ENCODE measurements at places on chromosomes 4 and X.
A peak's percentile ranks its signal among the peaks of the same experiment; 100 is the strongest.

GRCh38 chr4:139556071-139556723 lies at the start of gene SETD7:
SETD7 (minus strand) TSS chr4:139556219; CDS start chr4:139556137, 82 bp downstream.
- DNase-seq, result peak; percentile 87

GRCh38 chr4:40621229-40621591 lies 8.5 kb downstream of the RBM47 start:
- no peak for DNase-seq

GRCh38 chrX:1928805-1929204 lies 313.9 kb downstream of the ASMT start:
- DNase-seq, result no peak

DNA sequence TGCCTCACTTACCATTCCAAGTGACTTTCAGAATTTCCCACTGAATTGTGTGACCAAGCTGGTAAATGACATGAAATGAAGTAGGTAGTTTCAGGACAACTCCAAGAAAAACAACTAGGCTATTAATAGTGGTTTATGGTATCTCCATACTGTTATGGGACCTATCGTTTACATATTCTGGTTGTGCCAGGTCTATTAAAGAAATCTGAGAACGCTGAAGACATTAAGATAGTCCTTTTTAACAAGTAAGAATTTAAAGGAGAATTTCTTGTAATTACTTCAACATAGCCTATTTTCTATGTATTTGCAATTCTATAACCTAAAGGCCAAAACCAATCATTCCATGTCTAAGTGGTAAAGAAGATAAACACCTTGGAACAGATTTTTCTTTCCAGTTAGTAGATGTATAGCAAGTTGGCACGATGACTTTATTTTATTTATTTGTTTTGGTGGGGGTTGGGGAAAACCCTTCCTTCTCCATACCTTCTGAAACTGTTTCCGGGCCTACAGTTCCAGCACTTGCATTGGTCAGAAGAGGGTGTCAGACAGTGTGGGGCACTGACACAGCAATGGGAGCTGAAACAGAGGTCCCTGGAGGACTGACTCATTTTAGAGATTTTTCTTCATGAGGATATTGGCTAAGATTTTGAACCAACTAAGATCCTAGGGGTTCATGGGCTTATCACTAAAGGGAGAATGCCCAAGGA lies 7.6 kb upstream of the DCLK2 start:
- DNase-seq, result no peak

- peak; percentile 72 for DNase-seq
Measured at GRCh38 chr4:110510955-110511544, 35.1 kb downstream of the ENPEP start.

GRCh38 chrX:112571388-112571787 lies 108.3 kb downstream of the LHFPL1 start:
- DNase-seq, result no peak

DNA sequence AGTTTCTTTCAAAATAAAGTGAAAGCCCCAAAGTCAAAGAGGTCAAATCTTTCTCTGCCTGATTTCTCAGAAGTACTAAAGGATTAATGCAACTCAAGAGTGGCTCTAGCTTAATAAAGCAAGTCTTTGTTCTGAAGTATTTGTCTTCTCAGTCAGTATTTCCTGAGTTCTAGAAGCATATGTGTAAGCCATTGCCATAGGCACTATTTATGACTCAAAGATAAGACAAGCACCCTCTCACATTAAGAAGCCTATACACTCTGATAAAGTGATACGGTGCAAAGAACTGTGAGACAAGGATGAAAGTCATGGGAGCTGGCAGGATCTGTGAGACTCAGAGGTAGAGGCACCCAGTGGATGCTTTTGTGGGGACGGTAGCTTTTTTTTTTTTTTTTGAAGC lies 60.9 kb downstream of the AASDH start:
- peak; percentile 57 for DNase-seq

GRCh38 chr4:119212964-119213606 lies 572 bp downstream of the USP53 start:
- peak; percentile 92 for DNase-seq

GRCh38 chr4:84263415-84263814 lies 235.7 kb downstream of the NKX6-1 start:
- no peak for DNase-seq

DNA sequence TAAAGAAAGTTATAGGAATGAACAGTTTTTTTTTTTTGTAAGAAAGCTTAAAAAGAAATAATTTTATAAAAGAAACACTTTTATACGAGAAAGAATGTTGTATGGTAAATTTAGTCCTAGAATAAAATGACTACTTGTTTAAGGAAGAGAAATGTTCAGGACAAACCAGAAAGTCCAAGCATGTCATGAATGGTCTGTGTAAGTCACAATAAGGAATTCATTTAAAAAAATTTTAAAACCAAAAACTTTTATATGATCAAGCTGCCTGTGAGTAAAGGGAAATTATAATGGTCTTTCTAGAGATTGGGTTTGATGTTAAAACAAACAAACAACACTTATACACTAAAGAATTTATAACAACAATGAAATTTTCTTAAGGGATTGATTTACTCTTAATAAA lies 858.9 kb upstream of the PCDH7 start:
- no peak for DNase-seq

- DNase-seq, result no peak
Measured at GRCh38 chr4:8306511-8307021, 37.0 kb downstream of the HTRA3 start.

DNA sequence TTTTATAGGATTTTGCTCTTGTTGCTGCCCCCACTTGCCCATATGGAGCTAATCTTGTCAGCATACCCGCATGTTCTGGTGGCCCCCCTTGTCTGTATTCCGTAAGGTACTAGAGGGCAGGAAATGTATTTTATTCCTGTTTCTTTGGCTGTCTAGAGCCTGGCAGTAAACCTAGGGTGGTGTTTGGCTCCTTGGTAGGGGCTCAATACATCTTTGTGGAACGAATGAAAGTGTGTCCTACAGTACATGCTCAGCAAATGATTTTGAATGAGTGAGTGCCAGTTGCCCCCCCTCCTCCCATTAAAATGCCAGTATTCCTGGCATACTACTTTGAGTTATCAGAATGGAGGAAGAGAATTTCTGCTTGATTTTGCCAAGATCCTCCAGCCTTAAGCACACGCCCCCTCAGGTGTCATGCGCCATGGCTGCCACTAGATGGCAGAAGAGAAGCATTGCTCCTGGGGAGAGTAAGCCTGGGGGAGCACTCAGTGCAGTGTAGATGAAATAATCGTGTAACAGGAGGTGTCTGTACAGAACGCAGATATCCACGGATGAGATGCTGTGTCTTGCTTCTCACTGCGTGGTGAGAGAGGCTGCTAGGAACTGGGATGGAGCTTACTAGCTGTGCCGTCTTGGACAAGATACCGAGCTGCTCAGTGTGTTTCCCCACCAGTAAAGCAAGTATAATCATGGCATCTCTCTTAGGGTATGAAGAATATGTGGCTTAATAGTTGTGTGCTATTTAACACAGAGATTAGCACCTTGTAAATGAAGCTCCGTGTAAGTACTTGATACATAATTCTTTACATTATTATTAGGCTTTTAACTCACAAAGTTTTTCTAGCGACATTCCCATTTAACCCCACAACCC lies 17.2 kb upstream of the RNF212 start:
- peak; percentile 76 for DNase-seq

- DNase-seq, result no peak
Measured at GRCh38 chr4:166045457-166045856, 172.4 kb downstream of the TLL1 start.

- peak; percentile 49 for DNase-seq
Measured at GRCh38 chrX:10356979-10357378, 200.2 kb downstream of the CLCN4 start.

- DNase-seq, result no peak
Measured at GRCh38 chrX:66023385-66024091, 16.3 kb downstream of the VSIG4 start.

DNA sequence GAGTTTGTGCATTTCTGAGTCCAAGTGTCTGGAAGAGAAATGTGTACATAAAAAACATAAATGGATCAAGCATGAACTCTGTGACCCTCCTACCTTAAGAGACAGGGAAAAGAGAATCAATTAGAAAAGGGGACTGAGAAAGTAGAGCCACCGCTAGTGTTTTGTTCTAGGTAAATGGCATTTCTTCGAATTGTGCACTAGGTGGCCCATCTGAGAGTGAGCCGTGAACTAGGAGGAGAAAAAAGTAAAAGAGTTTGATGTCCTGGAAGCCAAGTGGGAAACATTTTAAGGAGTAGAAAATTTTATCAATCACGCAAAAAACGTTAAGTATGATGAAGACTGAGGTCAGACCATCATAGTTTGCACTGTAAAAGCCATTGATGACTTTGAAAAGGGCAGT lies 55.1 kb downstream of the NAF1 start:
- DNase-seq, result peak; percentile 10

- no peak for DNase-seq
Measured at GRCh38 chrX:68419975-68420374, 13.3 kb downstream of the OPHN1 start.

DNA sequence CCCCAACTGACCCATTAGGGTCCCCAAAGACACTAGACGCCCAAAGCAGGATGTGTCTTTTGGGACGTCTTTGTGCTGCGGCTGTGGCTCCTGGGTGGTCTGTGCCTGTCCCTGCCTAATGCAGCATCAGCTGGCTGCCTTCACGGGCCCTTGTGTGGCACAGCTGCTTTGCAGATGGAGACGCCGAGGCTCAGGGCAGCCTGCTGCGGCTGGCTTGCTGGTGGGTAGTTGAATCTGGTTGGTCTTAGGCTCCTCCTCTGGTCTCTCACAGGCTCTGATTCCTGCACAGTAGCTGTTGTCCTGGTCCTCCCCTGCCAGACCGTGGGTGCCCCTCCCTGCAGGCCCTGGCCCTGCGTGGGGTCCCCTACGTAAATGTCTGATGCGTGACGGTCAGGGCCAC lies 8.1 kb downstream of the CPZ start:
- DNase-seq, result no peak

GRCh38 chrX:47579537-47579936 lies 2.7 kb upstream of the TIMP1 start:
- DNase-seq, result peak; percentile 85

- DNase-seq, result no peak
Measured at GRCh38 chr4:173503330-173504180, 26.5 kb downstream of the HAND2 start.

DNA sequence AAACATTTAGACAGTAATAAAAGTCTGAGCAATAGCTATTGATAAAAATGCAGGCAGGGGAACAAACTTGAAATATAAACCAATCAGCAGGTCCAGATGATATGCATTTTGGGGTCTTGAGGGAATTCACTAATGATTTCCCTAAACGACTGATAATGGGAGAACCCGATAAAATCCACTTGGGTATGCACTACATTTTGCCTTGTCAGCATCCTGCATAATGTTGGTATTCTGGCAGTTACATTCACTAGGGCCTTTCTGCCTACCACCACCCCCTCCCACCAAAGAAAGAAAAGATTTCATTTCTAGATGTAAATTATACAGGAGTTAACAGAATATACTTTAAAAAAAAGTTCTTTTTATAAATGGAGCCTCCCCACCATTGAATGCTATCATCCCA lies 63.5 kb upstream of the IL1RAPL2 start:
- DNase-seq, result no peak

DNA sequence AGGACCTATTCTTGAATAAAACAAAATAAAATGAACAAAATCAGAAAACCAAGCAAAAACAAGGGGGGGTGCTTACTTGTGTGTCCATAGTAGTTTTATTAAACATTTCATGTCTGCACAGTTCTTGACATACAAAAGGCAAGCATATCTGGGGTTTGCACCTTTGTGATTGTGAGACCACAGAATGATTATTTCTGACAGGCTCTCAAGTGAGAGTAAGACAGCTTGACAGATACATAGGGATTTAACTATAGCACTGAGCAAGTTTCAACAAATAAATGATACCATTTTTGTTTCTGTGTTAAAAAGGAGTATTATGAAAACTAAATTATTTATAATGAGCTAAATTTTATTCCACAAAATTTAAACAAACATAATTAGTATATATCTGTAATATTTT lies 712.0 kb upstream of the PCDH10 start:
- DNase-seq, result no peak

DNA sequence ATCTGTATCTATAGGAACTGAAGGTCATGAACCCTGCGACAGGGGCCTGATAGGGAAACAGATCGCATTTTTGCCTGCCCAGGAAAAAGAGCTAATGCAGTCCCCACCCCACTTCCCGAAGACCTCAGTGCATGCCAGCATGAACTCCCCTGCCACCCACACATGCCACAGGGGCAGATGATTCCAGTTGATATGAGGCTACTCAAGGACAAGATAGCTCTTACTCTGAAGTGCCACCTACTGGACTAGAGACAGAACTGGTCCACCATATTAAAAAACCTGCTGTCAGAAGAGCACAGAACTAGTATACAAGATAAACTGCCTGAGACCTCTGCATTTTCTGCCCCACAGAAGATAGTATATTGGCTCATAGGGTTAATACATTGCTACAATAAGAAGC lies 68.0 kb downstream of the YIPF7 start:
- peak; percentile 21 for DNase-seq

- DNase-seq, result peak; percentile 10
Measured at GRCh38 chr4:108072300-108072699, 82.6 kb downstream of the HADH start.

DNA sequence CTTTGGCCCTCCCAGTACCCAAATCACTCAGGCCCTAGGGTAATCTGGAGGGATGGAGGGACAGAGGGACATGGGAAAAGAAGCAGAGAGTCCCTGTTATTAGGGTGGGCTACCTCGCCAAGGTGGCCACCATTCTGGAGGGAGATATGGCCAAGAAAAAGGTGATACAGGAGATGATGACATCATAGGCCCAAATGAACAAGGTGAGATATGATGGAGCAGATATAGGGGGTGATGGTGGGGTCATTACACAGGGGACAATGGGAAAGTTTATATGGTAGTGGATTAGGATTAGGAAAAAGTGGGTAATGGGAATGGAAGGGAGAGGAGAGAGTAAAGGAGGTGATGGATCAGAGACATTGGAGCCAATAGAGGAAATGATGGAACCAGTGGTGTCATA lies 12.9 kb upstream of the SYP start:
- no peak for DNase-seq

GRCh38 chr4:185803022-185803421 lies 9.0 kb downstream of the SORBS2 start:
- DNase-seq, result no peak

GRCh38 chrX:67289055-67289499 lies 254.7 kb upstream of the AR start:
- DNase-seq, result no peak

DNA sequence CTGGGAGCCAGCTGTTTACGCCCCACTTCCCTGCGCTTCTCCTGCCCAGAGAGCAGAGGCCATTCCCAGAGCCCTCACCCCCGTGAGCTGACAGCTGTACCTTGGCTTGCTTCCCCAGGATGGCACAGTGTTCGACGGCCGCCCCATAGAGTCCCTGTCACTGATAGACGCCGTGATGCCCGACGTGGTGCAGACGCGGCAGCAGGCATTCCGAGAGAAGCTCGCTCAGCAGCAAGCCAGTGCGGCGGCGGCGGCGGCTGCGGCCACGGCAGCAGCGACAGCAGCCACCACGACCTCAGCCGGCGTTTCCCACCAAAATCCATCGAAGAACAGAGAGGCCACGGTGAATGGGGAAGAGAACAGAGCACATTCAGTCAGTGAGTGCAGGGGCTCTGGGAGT lies 77.7 kb downstream of the GPR143 start:
- no peak for DNase-seq

- peak; percentile 70 for DNase-seq
Measured at GRCh38 chr4:102678107-102678506, 82.7 kb downstream of the MANBA start.

GRCh38 chr4:138576684-138577083 lies 334.5 kb upstream of the SLC7A11 start:
- DNase-seq, result peak; percentile 65

Measured in epithelial cell of esophagus (primary cell).